EL (cell line): ENCODE measurements at places on chromosomes 16 and 17.
A peak's percentile ranks its signal among the peaks of the same experiment; 100 is the strongest.

GRCh38 chr17:78458091-78458490 lies 79.6 kb downstream of the PGS1 start:
- DNase-seq = no peak

- no peak for DNase-seq
These were observed 9.4 kb downstream of the METTL9 start for GRCh38 chr16:21608639-21609328.

- DNase-seq = no peak
These were observed 4.5 kb downstream of the PCGF2 start for GRCh38 chr17:38743556-38744171.

DNA sequence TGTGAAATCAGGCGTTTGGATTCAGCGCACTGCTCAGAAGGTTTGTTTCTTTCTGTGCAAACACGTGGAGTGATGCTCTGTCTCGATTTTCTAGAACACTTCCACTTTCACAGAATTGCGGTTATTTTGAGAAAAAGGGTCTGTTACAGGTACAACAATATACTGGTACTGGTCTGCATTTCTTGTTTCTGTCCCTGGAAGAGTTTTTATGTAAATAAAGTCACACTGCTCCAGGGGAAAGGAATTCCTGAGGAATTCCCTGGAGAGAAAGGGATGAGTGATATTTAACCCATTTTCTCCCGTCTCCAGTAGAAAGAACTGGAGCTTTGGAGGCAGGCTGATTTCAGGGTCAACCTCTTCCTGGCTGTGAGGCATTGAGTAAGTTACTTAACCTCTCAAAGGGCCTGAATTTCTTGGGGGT lies 16.2 kb upstream of the RMI2 start:
- peak; percentile 48 for DNase-seq

GRCh38 chr16:79519448-79519847 lies 81.1 kb downstream of the MAF start:
- no peak for DNase-seq
